ENCODE measurements at places on chromosomes 1 and 21.

GRCh38 chr1:180101411-180101810 lies 53.3 kb upstream of the QSOX1 start:
- DNase-seq = no peak

DNA sequence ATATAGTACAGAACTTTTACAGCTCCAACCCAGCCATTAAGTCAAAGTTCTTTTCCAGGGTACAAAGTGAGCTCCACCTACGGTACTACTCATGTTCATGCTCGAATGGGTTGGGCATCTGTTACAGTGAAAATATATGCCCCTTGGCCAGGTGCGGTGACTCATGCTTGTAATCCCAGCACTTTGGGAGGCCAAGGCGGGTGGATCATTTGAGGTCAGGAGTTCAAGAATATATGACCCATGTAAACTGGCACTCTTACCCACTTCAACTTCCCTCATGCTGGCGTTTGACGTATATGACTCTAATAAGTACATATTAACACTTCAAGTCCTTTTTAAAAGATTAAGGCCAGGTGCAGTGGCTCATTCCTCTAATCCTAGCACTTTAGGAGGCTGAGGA lies 71.3 kb upstream of the PKN2 start:
- DNase-seq = peak; percentile 98

DNA sequence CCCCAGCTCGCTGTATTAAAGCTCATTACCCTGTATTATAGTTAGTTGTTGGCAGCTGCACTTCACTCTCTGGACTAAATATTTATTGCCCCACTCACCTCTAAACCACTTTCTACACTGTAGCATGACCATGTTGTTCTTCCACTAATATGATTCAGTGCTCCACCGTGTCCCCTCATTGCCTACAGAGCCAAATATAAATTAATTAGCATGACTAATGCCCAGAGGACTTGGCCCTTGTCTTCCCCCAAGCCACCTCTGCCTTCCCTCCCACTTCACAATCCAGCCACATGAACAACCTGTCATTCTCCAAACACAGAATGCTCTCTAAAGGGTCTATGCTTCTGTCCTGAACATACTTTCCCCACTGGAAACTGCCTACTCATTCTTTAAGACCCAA lies 276.5 kb downstream of the PLPP3 start:
- no peak for DNase-seq

DNA sequence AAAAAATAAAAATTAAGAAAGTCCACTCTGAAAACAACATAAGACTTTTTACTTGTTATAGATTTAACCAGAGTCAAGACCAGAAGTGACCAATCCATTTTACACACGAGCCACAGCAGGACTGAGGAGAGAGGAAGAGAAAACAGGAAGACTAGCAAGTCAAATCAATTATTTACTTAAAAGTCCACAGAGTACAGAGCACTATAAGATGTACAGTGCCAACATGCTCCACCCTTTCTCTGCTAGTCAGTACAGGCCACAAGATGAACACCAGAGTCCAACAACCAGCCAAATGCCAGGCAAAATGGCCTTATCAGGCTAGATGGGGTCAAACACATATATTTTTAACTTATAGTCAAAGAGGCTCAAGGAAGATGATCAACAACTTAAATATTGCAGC lies 19.5 kb downstream of the LUZP1 start:
- DNase-seq = no peak

DNA sequence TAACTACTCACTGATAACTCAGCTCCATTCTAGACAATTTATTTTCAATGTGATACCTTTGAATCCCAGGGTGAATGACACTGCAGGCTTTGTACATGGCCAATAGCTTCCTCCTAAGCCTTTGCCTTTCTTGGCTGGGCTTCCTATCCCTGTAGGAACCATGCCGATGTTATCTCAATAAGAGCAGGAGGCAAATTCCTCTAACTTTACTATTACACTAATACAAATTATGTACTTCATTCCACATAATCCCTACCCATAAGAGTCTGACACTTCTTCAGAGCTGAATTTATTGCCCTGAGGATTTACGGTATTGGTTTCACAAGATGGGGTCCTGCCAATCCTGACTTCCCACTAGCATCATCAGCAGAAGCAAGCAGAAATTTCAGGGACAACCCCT lies 14.0 kb downstream of the TGFBR3 start:
- peak; percentile 65 for DNase-seq

- DNase-seq = no peak
These were observed 19.6 kb downstream of the ZNF362 start for GRCh38 chr1:33275706-33276572.

DNA sequence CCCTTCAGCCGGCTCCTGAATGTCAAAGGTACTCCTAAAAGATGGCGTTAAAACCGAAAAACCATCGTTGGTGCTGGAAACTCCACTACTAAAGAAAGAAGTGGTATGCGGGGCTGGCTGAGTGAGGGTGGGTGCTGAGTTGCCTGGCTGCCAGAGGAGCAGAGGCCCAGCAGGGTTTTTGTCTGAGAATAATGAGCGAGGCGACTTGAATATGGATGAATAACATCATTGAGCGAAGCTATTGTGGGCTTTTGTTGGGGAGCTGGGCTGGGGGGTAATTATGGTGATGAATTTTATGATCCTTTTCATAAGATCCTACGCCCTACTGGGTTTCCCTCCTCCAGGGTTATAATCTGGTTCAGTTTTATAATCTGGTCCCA lies 2.0 kb downstream of the PDPN start:
- DNase-seq = peak; percentile 30

DNA sequence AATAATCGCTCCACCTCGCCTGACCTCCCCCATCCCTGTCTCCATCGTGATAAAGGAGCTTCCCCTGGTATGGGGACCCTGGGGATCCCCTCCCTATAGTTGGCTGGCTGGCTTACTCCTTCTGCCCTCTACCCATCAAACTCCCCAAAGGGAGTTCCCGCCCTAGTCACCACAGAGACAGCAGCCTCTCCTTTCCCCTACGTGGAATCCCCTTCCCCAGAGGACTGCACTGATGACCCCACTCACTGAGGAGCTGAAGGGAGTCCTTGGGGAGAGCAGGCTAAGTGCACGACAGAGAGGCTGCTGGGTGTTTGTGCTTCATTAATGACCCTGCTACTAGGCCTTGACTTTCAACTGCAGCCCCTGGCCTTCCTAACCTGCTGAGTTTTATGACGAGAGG lies 1.9 kb downstream of the CADM3 start:
- DNase-seq = no peak

DNA sequence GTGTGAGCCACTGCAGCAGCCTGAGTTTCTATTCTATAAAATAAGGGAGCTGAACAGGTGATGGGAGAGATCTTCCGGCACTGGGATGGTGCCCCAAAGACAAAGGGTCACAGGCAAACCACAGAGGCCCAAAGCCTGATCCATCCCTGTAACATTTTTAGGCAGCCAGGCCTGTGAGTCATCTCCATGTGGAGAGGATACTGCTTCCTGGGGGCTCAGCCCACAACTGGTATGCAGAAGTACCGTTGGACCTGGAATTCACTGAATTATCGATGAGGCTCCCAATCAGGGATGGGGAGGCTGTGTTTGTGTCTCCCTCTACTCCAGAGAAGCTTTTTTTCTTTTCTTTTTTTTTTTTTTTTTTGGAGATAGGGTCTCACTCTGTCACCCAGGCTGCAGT lies 48.8 kb upstream of the WASF2 start:
- no peak for DNase-seq

DNA sequence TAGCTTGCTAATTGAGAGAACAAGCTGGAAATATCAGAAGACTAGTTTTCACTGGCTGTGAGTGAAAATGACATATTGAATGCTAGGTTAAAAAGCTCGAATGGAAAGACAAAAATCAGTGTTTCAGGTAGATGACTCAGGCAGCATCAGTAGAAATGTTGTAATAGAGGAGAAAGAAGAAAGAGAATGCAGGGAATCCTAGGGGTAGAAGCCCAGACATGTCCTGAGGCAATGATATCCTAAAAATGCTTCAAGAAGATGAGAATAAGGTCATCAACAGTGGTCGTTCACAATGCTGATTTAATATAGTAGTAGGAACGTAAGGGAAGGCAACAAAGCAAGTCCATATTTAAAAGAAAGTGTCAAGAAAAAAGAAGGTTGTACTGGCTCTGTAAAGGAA lies 96.7 kb upstream of the HP1BP3 start:
- DNase-seq = no peak

DNA sequence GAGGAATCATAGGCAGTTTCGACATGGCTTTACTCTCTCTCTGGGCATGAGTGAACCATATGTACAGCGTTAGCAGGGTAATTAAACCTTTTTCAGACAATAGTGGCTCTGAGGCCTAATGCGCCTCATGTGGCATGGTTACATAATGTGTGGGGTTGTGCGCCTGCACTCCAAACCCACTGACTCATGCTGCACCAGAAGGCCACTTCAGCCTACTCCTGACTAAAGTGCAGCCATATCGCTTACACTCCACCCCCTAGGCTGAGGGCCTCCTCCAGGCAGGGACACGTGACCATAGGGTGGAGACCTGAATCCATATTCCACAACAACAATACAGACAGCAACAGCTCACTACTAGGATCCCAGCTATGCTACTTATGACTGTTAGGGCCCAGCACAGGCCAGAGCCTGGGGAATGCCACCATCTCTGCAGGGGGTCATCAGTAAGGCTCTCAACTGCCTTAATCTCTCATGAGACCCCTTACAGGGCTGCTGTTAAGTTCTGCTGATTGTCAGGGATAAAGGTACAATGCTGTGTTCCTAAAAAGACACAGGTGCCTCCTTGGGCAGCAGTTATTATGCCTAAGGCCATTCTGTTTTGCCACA lies 13.4 kb upstream of the ODF2L start:
- peak; percentile 93 for DNase-seq

GRCh38 chr1:206037581-206037980 lies 13.9 kb upstream of the CTSE start:
- DNase-seq = peak; percentile 68
